T-helper 1 cell (primary cell): ENCODE measurements at places on chromosomes 2 and 18.

DNA sequence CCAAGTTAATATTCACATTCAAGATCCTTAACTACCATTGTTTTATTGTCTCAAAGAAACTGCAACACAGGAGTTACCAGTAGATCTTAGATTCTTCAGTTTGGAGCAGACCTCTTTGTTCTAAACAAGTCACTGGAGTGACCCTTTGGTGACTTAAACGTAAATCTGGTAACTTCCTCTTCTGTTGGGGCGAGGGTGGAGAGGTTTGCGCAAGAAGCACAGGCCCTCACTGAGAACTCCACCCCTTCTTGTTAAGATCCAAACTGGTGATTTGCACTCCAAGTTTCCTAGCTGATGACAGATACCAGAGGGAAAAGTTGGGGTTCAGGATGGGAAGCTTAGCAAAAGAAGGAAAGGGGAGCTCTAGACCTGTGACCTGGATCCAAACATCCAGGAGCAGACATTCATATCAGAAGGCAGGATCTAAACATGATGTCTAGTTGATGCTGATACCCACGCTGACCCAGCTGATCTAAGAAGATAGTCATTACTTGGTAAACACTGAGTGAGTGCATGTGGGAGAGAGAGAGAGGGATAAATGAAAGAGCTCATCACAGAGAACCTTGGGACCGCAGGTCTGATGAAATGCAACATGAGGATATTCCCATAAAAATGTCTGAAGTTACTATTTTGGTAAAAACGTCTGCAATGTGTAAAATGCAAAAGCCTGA, 256.0 kb downstream of the CDH20 start:
- no peak for DNase-seq

- DNase-seq = no peak
These were observed 184.9 kb upstream of the RAB6C start for GRCh38 chr2:129794540-129794939.

DNA sequence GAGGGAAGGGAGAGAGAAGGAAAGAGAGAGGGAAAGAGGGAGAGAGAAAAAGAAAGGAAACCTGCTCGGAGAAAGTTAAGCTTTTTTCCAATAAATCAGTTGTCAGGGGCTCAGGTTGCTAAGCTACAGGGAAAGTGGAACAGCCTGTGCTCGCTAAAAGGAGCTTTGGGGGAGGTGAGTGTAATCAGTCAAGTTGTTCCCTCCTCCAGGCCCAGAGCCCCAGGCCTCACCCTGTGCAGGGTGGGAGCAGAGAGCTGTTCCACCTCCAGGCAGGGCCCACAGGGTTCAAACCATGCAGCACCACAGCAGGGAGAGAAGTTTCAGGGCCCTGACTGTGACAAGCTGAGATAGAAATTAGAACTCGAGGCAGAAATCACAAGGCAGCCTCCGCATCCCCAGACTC, 56.4 kb upstream of the PPP1CB start:
- DNase-seq = no peak

DNA sequence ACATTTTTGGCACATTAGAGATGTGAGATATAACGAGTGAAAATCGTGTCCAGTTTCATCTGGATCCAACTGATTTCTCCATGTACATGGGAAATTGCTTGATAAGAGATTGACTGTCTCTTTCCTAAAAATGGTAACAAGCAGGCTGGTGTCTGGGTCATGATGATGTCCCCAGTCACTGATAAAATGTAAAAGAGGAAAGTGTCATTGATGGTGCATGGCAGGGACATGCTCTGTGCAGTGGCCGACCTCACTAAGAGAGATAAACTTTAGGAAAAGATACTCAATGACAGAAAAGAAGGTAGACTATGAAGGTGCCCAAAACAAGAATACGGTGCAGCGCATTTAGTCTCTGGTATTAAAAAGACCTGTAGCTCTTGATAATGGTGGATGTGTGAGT, 1517.5 kb downstream of the RPIA start:
- DNase-seq = no peak

DNA sequence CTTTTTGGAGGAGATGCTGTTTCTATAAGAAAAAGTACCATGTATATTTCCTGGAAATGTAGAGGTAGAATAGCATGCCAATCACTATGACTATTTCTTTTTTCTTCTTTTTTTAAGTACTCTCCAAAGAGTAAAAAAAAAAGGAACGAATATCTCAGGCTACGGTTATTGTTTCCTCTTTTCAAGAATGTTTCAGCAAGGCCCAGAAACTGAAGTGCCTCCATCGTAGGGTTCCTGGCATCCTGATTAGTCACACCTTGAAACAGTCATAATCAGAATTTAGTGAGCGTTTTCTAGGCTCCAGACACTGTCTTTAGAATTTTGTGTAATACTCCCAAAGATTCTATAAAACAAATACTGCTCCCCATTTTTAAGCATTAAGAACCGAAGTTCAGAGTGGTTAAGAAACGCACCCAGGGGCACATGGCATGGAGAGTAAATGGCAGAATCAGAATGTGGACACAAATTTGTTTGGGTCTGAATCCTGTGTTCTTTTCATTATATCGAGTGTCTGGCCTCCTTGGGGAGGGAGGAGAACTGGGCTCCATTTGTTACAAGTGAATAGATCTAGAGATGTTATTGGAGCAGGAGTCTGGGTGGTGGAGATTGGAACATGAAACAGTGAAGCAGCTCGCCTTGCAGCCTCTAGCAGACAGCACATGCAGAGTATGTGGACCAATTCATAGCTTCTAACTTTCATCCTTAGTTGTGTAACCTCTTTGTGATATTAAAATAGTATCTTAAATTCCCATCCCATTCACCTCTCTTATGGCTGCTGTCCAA, 26.7 kb downstream of the ZEB2 start:
- no peak for DNase-seq

DNA sequence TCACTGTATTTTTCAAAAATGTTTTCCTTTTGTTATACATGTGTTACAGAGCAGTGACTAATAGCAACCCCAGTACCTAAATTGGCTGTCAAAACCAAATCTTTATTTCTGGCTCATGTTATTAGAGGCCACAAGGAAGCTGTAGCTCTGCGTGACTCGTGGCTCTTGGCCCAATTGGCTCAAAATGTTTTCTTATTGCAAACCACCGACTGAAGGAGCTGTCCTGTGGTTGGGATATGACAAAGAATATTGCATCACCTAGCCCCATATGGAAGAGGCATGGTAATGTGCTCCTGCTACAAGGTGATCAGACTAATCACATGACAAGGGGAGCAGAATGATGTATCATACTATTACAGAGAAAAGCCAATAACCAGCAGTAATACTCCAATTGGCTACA, 1058.5 kb downstream of the CBLN2 start:
- DNase-seq = no peak

DNA sequence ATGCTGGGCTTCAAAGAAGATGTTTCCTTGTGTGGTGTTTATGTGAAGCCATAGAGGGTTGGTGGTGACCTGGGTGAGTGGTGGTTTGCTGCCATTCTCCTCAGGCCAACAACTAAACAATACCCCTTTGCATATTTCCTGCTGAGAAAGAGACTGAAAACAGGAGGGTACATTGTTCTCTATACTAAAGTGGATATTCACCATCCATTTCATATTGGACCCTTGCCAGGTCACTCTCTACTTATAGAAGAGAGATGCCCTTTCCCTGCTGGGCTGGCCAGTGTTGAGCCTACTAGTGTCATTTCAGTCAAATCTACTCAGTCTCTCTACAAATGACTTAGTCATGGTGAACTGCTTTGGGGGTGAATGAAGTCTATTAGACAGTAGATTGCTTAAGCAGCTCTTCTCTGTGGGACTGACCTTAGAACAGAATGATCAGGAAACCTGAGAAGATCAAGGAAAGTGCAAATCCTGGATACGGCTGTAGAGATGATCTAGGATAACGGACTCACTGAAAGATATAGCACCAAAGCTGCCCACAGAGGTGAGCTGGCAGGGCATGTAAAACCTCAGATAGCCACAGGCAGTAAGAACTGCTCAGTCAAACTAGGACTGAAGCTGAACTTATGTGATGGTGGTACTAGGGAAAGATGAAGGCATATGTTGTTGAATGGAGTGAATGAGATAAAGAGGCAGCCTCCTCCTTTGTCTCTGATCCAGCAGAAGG, 154.9 kb downstream of the MYO3B start:
- no peak for DNase-seq

DNA sequence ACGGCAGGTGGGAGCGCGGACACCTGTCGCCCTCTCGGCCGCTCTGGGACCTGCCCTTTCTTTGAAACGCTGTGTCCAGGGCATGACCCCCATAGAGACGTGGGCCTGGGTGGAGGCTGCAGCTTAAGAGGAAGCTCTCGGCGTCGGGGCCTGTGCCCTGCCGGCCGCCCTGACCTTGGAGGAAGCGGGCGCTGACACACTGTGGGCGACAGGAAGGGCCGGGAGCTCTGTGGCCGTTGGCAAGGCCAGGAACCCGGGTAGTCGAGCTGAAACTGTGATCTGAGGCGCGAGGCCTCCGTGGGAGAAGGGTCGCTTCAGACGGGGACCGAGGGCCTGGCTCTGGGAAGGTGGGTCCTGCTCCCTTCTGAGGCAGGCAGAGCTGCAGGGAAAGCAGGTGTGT, 28.2 kb downstream of the KCNG2 start:
- no peak for DNase-seq

DNA sequence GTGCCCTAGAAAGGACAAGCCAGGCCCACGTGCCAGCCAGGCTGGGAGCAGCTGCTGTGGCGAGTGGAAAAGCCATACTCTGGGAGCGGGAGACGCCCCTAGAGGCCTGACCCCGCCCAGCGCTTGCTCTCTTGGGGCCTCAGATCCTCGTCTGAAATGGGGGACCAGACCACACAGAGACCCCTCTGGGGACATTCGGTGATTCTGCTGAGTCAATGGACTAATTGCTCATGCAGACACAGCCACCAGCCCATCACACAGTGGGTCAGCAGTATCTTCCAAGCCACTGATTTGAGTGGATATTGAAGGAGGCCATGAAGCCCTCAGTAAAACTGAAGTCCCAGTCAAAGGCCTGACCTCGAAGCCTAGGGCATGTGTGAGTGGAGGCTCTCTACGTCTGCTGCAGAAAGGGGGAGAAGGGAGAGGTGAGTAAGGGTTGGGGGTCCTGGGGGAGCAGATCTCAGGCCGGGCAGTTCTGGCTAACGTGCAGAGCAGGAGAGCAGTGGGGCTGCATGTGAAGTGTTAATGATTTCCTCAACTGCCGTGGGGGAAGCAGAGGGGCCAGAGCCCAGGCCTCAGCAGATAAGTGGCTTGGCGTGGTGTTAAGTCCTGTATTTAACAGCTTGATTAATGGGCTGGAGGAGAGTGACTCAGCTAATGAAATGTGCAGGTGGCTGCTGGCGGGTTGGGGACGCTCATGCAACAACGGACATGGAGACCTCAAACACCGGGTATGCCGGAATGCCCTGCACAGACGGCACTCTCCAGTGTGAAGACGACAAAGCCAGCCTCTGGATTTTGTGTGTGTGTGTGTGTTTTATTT, 104.4 kb upstream of the TWIST2 start:
- DNase-seq = no peak

DNA sequence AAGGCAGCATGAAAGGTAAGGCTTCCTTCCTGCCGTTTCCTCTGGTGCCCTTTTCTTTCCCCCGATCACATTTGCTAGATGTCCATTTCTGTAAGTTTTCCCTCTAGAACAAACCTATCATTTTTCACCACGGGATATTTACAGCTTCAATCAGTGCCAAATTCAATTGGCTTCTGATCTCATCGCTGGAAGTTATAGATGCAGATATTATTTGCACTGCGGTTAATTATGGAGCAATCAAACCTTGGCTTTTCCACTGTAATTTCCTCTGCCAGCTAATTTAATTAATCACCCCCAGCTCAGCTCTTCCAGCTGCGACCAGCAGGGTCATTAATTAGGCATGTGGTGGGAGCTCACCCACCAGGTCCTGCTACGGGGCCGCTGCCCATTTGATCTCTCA, 86.1 kb downstream of the GBX2 start:
- no peak for DNase-seq

GRCh38 chr2:85244828-85245227, 83.0 kb downstream of the TGOLN2 start:
- no peak for DNase-seq

- DNase-seq = no peak
These were observed 17.4 kb upstream of the LMAN1 start for GRCh38 chr18:59376351-59376935.

DNA sequence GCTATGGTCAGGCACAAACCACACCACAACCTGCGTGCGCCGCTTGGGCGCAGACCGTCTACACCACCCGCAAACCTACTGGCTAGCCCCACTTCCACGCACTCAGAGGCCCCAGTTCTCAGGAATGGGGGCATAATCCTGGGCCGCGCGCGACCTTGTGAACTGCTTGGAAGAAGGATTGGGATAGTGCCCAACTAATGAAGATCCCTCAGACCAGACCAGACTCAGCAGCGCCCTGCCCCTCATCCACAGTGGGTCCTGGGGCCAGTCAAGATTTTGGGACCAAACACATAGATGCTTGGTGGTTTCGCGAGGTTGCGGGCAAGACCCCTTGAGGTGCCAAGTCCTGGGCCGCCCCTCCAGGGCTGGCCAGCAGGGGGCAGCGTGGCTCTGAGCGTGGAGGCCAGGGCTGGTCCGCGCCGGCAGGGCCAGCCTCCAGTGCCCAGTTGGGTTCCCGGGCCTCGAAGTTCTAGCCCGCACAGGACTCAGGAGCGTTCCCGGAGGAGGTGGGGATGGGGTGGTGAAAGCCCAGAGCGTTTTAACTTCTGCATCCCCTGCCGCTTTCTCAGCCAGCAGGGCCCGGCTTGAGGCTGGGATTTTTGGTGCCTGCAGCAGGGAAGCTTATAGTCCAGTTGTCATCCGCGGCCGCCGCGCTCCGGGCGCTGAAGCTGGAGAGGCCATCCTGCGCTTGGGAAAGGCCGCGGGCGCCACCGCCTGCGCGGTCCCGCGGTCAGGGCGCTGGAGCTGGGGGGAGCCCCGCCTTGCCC, 8.3 kb downstream of the OSR1 start:
- no peak for DNase-seq

DNA sequence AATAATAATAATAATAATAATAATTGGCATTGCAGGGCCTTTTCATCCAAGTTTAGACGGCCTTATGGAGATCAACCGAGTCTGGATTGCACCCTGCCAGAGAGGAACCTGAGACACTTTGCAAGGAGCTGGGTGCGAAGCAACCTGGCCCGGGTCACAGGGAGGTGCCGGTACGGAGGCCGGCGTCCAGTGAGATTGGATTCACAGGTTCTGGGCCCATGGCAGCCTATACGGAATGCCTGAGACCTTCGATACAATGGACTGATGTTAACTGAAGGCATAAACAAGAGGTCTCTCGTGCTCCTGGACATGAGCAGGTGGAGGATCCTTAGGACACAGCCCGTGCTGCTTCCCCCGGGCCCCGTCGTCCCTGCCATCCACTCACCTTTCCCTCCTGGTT, 416.5 kb upstream of the SALL3 start:
- DNase-seq = no peak

GRCh38 chr2:224909885-224910573, 132.2 kb downstream of the DOCK10 start:
- no peak for DNase-seq
